ENCODE measurements at places on chromosomes 6 and 20.

GRCh38 chr20:48716086-48716485 lies 111.7 kb downstream of the PREX1 start:
- DNase-seq = no peak

DNA sequence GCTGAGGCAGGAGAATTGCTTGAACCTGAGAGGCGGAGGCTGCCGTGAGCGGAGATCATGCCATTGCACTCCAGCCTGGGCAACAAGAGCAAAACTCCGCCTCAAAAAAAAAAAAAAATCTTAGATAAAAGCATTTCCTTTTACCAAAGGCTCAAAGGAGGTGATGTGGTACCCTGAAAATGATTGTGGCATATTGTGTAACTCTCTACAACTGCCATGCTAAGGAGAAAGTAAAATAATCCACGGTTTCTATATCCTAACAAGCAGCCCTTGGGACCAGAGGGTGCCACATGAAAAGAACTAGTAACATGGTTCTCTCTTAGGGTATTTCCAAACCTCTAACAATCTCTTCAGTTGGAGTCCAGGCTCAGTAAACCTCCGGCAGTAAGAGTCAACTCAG lies 38.8 kb upstream of the SLA2 start:
- DNase-seq = no peak

DNA sequence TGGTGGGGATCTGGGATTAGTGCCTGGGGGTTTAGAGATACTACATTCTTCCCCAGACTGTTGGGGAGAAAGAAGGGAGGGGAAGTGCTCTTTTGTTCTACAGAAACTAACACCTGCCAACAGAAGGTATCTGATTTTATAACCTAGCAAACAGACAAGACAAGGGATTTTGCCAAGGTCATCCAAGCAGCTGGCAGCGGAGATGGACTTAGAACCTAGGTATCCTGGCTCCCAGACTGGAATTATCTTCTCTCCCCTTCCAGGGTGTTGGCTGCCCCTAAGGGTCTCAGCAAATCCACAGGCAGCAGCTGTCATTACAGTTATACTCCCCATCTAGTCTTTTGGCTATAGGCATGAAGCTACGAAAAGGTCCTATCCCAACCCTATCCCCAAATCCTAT lies 8.4 kb downstream of the SDC4 start:
- no peak for DNase-seq

DNA sequence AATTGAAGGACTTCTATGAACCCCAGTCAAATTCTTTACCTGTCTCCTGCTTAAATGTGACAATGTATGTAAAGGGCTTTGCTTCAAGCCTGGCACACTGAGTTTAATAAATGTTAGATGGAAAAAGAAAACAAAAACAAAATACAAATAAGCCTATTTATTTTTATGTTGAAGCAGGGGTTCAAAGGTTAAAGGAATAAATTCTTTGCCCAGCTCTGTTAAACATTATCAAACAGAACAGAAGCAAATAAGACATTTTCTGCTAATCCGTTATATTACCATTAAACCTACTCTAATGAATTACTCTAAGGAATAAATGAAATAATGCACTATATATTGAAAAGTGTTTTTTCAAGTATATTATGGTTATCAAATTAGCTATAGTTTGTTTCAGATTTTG lies 182.5 kb upstream of the CEP162 start:
- DNase-seq = no peak

DNA sequence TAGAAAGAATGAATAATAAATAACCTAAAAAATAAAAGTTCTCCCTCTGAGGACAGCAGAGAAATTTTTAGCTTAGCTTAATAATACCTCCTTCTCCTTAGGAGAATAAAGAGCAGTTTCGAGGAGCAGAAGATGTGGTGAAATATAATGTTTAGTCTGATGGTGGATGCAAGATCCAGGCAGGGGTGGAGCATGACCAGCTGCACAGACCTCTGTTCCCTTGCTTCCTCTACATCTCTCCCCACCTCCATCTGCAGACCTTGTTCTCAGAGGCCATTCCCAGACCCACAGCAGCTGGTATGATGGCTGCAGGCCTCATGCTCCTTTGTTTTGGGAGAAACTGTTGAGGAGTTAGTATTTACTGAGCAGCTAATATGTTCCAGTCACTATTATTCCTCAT lies 1.5 kb downstream of the BTN3A2 start:
- no peak for DNase-seq

DNA sequence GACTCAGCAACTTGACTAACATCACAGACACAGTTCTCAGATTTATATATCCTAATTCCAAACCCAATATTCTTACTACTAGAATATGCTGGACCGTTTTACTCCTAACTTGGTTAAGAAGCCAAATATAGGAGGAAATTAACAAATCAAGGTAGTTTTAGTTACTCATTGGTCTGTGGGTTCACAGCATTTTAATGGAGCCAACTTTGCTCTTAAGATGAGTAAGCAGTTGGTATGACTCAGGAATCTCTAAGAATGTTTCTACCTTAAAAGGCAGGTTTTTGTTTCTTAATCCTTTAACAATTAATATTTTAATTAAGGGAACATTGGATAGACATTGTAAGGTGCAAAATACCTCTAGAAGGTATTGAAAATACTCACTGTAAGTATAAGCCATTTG lies 31.6 kb downstream of the OPRM1 start:
- no peak for DNase-seq
